ENCODE measurements at places on chromosomes 11 and 22.

DNA sequence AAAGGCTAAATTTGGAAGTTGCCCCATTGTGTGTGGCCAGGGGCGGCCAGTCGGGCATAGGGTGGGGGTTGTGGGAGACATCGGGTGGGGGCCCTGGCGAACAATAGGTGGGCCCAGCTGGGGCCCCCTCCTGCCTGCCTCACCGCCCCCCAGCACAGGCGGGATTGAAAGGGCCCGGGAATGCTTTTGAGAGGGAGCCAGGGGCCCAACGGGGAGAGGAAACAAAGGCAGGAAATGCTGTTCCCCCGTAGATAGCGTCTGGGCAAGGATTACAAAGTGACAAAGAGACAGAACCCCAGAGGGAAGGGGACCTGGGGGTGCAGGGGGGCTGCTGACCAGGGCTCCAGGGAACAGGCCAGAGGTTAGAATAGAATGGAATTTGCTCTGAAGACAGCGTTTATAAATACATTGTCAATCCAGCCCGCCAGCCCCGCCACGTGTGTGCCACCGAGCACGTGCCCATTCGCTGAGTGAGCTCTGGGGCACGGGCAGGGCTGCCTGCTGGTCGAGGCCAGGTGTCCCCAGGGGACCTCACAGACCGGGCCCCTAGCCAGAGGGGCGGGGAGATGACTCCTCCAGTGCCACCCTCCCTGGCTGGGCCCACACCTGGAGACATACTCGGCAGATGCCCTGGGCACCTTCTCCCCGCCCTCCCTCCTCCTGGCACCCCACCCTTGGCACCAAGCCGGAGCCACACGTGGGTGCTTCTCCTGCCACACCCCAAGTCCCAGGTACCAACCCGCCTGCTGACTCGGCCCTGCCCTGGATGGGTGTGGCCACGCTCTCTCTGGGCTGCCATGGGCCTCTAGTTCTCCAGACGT is 9.7 kb downstream of the PDGFB start:
- no peak for DNase-seq

DNA sequence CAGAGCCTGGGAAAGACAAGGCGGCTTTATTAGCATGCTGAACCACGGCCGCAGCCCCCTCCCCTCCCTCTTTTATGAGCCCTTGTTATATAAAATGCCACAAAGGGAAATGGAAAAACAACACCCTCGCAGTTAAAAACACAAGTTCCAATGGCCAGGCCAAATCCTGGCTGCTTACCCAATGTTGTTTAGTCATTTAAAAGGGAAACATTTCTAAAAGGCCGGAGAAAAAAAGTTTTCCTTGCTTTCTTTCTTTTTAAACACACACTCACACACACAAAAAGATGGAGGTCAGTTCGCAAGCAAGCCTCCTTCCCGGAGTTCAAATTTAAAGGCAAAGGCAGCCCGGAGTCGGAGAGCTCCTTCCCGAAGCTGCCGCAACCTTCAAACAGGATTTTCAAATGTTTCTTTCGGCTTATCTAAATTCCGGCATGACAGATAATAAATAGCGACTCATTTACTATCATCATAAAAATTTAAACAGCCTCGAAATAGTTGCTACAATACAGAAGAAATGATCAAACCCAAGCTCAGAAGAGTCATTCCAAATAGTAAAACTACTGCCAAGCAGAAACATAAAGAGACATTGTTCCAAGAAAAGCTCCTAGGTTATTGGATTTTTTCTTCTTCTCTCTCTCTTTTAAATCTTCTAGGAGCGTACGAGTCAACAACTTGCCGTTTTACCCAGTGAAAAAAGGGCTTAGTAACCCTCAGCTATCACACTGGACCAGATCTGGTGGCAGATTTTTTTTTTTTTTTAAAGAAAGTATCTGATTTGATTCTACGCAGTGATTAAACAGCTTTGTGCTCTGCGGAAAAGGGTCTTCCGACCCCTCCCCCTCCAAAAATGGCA is 3.5 kb downstream of the PHF21B start:
- DNase-seq: no peak

DNA sequence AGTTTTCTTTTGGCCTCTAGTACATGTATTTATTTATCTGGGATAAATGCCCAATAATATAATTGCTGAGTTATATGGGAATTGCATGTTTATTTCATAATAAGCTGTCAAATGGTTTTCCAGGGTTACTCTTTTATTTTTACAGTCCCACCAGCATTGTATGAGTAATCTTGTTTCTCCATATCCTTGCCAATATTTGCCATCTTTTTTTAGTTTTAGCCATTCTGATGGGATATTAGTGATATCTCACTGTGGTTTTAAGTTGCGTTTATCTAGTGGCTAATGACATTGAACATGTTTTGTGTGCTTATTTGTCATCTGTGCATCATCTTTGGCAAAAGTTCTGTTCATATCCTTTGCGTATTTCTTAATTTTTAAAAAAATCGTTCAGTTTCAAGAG is 372.8 kb upstream of the CCDC179 start:
- no peak for DNase-seq

DNA sequence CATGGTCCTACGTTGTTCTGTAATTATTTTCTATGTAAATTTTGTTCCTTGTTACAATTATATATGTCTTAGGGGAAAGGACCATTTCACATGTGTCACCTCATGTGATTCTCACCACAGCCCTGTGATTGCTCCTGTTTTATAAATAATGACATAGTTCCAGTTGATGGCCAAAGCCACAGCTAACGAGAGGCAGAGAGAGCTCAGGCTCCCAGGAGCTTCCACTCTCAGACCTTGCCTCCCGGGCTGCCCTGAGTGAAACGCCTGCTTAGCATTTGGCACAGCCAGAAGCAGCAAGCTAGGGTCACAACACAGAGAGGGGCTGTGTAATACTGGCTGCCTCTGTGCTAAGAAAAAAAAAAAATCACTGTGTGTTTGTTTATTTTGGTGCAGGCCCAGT is 5.9 kb downstream of the TMEM121B start:
- no peak for DNase-seq

DNA sequence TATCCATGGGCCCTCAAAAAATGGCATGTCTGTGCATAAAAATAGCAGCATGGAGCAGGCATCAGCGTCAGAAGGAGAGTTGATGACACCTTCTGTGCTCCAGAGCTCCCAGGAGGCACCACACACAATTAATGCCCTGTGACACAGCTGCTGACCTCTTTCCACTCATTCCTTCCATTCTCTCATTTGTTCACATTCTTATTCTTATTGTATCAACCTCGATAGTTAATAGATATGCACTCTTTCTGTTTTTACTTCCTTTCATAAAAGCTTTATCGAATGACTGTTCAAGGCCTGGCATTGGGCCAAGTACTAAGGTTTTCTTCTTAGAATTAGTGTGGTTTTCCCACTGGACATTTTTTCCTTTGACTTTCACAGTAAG is 266.0 kb upstream of the MTNR1B start:
- no peak for DNase-seq

DNA sequence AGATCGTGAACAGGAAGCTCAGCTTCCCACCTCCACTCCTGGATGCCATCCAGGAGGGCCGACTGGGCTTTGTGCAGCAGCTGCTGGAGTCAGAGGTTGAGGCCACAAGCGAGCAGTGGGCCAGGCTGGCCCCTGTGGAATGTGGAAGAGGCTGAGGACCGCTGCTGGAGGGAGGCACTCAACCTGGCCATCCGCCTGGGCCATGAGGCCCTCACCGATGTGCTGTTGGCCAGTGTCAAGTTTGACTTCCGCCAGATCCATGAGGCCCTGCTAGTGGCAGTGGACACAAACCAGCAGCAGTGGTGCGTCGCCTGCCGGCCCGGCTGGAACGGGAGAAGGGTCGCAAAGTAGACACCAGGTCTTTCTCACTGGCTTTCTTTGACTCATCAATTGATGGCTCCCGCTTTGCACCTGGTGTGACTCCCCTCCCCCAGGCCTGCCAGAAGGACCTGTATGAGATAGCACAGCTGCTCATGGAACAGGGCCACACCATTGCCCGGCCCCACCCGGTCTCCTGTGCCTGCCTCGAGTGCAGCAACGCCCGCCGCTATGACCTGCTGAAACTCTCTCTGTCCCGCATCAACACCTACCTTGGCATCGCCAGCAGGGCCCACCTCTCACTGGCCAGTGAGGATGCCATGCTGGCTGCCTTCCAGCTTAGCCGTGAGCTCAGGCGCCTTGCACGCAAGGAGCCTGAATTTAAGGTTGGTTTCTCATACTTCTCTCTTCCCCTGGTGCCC is 24.9 kb downstream of the ART5 start:
- DNase-seq: no peak

DNA sequence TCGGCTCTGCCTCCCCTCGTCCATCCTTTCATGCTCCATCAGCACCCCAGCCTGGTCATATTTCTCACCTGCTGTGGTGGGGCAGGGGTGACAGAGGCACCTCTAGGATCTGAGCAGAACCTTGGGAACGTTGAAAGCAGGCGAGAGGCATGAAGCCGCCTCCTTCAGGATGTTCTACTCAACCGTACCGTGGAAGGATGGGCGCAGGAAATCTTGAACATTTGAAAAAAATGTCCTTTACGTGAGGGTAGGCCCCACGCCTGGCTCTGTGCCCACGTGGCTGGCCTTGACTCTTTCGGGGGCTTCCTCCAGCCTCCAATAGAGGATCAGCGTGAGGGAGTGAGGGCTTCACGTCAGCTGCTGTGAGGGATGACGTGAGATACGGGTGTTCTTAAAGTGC is 90.7 kb downstream of the TBC1D22A start:
- DNase-seq: no peak

DNA sequence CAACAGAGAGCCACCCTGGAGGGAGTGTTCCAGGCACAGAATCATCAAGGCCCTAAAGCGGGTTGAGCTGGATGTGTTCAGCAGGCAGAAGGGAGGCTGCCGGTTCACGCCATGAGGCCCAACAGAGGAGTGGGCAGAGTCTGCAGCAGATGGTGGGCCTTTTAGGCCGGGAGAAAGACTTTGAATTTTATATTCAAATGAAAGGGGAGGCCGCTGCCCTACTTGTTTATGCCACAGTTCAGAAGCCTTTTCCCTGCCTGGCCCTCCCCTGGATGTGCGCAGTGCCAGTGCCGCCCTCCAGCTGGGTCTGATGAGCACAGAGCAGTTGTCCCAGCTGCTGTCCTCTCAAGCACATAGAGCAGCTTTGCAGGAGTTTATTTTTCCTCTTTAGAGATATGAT is 46.9 kb upstream of the TTC12 start:
- DNase-seq: no peak

GRCh38 chr22:28462041-28462440 is 217.6 kb downstream of the TTC28 start:
- no peak for DNase-seq

GRCh38 chr11:2714463-2714800 is 14.6 kb upstream of the KCNQ1OT1 start:
- no peak for DNase-seq

DNA sequence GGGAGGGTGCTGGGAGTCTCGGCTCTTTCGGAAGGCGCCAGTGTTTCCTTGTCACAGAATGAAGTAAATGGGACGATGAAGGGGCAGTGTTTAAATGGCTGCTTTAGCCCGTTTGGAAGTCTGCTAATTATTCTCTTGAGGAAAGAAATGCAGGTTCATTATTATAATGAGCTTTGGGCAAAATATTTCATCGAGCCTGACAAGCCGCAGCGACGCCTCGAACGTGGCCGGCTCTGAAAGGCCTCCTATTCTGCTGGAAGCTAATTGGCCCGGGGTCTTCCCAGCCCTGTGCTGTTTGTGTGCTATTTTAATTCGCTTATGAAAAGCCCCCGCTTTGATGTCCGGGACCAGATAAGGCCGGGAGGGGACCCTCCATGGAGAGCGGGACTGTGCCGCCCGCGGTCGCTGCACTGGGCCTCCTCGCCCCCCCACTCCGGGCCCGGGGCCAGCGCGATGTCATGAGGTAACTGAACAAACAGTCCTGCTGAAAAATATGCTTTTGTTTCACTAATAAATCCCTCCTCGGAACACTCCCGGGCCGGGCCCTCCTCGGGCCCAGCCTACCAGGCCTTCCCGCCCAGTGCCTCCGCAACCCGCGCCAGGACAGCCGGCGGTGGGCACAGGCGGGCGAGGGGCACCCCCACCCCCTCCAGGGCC is 78.4 kb downstream of the CDKN1C start:
- DNase-seq: no peak

- no peak for DNase-seq
Observed at GRCh38 chr11:27509908-27510307, 3.3 kb upstream of the LIN7C start.

DNA sequence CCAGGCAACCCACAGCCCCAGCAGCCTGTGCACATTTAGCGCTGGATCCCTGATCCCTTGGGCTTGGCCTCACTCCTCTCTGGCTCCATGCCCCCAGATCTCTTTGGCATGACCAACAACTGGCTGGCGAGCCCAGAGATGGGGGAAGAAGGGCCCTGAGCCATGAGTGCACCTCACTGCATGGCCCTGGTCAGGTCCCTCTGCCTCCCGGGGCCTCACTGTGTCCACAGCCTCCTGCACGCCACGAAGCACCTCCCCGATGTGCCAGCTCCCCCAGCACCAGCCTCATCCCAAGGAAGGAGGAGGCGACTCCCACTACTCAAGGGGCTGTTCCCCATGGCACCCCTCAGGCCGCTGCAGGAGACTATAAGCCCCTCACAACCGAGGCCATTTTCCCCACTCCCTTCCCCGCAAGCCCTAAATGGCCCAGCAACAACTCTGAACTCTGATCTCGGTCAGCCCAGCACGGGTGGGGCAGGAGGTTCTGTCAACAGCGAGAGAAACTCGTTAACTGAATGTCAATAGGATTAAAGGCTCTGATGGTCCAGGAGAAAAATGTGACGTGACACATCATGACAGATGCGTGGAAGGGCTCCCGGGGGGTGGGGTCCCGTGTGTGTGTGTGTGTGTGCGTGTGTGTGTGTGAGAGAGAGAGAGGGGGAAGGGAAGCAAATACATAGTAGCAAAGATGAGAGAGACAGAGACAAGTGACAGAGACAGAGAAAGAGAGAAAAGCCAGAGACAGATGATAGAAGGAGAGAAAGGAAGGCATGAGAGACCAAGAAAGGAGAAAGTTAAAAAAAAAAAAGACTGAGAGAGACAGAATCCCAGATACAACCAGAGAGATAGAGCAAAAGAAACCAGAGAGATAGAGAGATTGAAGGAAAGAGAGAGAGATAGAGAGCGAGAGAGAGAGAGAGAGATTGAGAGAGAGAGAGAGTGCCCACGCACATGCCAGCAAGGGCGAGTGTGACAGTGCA is 28.4 kb upstream of the SYT7 start:
- DNase-seq: no peak

DNA sequence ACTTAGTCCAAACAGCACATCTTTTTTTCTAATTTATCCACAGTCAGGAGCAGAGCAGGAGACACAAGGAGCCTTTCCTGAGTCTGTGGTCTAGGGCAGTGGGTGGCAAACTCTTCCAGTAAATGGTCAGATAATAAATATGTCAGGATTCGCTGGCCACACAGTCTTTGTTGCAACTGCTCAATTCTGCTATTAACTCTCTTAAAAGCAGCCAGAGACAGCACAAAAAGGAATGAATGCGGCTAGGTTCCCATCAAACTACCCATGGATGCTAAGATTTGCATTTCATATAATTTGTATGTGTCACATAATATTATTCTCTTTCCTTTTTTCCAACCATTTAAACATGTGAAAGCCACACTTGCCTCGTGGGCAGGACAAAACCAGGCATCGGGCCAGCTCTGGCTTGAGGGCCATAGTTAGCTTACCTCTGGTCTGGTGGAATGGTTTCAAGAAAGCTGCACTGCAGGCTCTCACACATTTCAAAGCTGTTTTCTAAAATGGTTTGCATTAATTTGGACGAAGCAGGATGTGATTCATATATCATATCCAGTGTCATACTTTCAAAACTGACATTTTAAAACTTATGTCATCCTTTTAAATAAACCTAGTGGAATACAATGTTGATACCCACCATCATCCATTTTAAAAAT is 64.7 kb upstream of the CD5 start:
- DNase-seq: no peak

- DNase-seq: no peak
Observed at GRCh38 chr11:110852921-110853490, 140.8 kb upstream of the ARHGAP20 start.
